A673 (cell line): ENCODE measurements at places on chromosomes 5 and 9.

DNA sequence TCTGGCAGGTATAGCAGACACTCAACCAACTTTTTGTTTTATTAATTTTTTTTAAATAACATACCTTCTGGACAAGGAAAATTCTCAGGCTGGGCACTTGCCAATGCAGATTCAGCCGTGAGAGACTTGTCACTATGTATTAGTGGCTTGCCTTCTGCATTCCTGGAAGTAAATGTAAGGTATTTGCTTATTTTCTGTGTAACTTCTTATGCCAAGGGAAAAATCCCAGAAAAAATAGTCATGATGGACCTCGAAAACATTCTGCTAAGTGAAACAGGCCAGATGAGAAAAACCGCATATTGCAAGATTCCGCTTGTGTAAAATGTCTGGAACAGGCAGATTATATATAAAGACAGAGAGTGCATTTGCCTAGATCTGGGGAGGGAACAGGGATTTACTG is 260.3 kb upstream of the DAPK1 start:
- DNase-seq, result no peak

GRCh38 chr9:127926906-127927200 is 3.7 kb downstream of the PIP5KL1 start:
- DNase-seq, result no peak

- no peak for DNase-seq
Measured at GRCh38 chr9:132595319-132595718, 12.9 kb downstream of the BARHL1 start.

DNA sequence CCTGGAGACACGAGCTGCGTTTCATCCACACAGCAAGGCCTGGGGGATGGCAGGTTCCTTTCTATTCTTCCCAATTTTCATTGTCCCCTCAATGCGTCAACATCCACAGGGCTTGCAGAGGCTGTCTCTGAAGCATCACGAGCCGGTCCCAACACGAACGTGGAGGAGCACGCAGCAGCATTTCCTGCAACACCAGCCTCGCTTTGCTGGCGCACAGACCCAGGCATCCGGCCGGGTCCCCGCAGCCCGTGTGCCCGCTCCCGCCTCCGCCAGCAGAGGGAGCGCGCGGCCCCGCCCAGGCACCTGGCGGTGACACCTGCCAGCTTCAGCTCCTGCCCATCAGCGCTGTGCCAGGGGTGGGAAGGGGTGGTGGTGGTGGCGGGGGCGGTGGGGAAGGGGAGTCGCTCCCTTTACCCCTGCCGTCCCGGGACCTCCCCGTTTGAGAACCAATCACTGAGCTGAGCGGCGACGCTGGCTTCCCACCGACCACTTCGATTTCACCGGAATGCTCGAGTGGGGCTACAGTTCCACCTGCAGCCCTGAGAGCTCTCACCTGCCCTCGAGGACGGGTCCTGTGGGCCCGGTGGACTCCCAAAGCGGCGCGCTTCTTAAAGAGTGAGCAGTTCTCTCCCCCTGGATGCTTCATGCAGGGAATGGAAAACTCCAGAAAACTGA is 464.5 kb downstream of the ICE1 start:
- no peak for DNase-seq

- DNase-seq, result no peak
Measured at GRCh38 chr9:114452219-114453165, 52.8 kb downstream of the WHRN start.

DNA sequence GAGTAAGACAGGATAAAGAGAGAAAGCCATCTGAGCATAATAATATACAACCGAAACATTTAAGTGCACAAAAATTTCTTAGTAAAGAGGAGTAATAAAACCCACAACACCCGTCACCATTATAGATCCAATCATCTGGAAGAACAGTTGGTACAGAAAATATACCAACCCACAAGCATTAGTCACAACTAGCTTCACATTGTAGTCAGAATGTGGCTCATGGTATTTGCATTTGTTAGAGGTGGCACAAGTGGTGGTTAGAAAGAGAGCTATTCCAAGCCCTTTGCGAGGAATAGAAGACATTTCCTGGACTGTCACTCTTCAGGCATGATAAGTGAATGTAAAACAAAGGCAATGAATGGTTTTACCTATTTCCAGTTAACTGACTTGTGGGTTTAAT is 677.5 kb upstream of the ST8SIA4 start:
- no peak for DNase-seq

DNA sequence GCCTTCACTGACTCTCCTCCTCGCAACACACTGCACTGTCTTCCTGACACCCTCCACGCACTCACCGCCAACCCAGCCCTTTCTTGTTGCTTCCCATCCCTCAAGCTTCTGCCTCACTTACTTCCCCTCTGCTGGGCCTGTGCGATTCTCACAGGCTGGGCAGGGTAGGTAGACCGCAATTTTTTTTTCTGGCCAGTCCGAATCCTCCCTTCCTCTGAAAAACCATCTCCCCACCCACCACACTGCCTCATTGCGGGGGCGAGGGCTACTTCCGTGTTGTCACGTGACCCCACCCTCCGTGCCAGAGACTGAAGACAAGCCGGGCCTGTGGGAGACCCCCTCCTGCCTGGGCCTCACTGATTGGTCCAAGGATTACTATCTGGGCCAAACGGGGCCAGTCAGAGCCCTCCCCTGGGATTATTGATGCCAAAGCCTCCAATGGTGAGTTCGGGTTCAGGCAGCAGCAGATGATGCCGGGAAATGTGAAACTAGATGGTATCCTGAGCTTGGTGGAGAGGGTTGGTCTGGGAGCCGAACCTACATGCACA is 73.1 kb downstream of the STK10 start:
- no peak for DNase-seq

- peak; percentile 73 for DNase-seq
Measured at GRCh38 chr5:81297531-81297930, 3.9 kb upstream of the ZCCHC9 start.

DNA sequence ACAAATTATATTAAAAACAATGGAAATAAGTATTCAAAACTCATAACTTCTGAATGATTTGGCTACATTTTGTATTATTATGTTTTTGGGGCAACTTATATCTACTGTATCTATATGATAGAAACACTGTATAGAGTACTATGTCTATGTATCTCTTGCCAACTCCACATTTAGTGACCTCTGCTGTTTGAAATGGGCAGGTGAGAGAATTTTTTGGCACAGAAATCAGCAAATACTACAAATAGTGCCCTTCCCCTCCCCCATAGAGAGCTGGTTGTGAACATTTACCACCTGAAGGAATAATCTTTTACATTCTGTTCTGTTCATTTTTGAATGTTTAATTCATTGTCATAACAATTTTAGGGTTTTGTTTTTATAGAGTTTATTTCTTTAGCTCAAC is 545.3 kb downstream of the PDE4D start:
- no peak for DNase-seq

DNA sequence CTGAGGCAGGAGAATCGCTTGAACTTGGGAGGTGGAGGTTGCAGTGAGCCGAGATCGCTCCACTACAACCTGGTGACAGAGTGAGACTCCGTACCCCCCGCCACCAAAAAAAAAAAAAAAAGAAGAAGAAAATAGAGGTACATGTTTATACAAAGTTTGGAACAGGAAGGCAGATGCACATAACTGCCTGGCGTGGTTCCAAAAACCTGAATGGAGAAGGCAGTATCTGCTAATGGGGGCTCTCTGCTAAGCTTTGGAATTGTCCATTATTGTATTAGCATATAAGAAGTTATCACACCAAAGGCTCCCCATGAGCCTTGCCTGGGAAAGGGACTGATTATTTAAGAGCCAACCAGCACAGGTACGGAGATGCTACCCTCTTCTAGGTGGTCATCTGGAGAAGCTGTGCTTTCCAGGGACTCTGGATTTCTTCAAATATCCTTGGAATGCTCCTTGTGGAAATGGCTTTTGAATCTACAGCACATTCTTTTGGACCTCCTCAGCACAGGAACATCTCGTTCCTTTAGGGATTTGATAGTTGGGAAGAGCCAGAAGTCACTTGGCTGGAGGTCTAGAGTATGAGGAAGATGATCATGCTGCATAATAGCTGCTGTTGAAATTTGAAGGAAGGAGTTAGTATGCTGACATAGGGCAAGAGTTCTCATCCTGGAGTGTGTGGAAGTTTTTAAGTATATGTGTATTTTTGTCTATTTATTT is 42.5 kb upstream of the ABCA1 start:
- no peak for DNase-seq

- DNase-seq, result no peak
Measured at GRCh38 chr5:78335976-78336375, 24.4 kb upstream of the SCAMP1 start.

- no peak for DNase-seq
Measured at GRCh38 chr5:43685252-43685950, 82.4 kb downstream of the NNT start.

DNA sequence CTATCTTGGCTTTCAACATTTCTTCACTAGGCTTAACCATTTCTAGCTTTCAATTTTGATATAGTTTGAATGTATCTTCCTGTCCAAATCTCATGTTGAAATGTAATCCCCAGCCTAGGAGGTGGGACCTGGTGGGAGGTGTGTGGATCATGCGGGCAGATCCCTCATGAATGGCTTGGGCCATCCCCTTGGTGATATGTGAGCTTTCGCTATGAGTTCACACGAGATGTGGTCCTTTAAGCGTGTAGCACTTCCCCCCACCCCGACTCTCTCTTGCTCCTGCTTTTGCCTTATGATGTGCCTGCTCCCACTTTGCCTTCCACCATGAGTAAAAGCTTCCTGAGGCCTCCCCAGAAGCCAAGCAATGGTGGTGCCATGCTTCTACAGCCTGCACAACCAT is 40.6 kb downstream of the PHAX start:
- DNase-seq, result no peak

DNA sequence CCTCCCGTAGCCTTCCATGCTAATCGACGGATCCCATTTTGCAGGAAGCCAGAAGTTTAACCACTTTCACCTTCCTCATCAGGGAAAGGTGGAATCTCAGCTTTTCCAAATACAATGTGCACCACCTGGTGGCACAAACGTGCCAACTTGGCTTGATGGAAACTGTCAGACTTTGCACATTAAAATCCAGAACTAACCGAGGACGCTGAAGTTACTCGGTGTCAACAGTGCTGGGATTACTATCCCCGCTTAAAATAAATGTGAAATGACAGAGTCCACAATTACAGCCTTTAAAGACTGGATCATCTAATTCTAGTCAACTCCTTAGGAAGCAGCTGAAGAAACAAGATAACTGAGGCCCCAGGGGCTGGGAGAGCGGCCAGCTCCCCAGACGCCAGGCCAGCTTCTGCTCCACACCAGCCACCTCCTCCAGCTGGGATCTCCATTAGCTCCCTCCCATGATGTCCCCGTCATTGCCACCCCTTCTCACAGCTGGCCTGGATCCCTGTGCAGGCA is 50.1 kb upstream of the RETREG1 start:
- DNase-seq, result no peak

- DNase-seq, result peak; percentile 73
Measured at GRCh38 chr5:7745882-7746610, 104.9 kb downstream of the CFAP90 start.

GRCh38 chr5:130502702-130503101 is 598.4 kb downstream of the CHSY3 start:
- no peak for DNase-seq

DNA sequence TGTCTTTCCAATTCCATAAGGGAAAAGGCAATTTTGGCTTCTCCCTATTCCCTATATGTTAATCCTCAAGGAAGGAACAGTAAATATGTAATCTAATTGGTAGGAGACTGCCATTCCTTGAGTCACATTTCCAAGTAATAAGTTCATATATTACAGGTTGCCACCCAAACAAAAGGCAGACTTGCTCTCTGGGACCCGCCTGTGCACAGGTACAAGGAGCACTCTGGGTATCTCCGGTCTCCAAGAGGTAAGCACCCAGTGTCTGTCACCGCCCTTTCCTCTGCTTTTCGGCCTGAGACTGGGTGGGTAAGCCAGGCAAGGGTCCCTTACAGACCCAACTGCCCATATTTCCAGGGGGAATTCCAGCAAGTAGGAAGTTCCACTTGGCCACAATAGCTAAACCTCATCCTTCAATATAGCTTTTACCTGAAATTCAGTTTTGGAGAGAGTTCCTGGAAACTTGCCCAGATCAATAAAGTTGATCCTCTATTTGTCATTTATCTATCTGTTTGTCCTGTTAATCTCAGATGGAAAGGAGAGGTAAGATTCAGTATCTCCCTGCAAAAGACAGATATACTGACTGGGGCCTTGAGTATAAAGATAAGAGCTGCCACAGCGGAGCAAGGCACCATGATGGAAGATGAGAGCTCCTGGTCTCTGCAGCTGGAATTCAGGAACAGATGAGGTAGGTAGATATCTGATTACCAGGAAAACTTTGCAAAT is 81.8 kb downstream of the SUSD1 start:
- DNase-seq, result no peak

GRCh38 chr5:102537011-102537410 is 38.2 kb upstream of the SLCO6A1 start:
- no peak for DNase-seq

DNA sequence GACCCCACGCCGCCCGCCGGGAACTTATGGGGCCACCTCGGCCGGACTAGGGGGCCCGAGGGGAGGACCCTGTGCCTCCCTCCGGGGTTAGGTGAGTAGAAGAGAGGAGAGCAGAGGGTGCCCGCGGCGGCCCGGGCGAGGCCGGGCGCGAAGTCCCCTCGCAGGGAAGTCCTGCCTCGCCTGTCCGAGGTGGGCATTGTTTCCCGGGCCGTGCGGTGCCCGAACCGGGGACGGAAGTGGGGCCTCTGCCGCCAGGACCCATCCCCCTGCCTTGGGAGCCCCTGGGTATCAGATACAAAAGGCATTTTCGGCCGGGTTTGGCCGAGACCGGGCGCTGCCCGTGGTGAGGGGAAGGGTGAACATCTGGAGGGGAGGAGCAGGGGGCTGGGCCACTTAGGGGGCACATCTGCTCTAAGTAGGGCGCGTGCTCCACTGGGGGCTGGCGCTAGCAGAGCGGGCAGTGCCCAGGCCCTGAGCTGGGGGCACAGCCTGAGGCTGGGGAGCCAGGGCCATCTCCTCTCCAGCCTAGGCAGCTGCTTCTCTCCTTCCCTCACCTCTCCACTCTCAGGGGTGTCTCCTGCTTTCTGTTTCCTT is 48.2 kb downstream of the DAB2IP start:
- no peak for DNase-seq

- DNase-seq, result no peak
Measured at GRCh38 chr5:141713616-141714309, 31.7 kb upstream of the ARAP3 start.

DNA sequence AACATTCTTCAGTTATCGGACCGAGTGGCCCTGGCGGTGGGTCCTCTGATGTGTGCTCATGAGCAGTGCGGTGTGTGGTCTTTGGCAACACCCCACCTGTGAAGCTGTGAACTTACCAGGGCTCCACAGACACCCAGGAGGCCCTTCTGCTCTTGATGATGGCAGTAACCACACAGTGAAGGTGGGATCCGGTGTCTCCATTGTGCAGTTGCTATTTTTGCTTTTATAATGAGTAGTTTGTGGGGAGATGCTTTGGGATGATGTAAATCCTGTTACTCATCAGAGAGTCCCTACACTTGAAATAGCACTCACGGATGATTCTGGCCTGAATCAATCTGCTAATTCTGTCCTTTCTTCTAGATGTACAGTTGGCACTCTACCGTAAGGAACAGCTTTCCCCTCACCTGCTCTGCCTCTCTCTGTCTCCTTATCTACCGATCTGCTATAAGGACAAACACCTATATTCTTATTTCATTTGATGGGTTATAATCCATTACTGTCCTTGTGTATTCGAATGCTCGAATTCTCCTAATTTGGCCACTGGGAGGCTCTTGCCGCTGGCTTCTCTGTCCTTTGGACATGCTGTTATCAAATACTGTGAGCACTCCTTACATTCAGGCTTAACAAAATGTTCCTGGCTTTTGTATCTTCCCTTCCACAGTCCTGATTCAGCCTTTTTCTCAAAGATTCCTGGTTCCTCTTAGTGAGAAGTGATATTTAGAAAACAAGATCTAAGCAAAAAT is 20.2 kb downstream of the ATPSCKMT start:
- DNase-seq, result no peak
